Thoracic aorta (tissue), 2 donors: ENCODE measurements at places on chromosomes 16 and 17.

GRCh38 chr17:5508810-5509209, 22.4 kb downstream of the MIS12 start:
- no peak overlapping the region for H3K4me3 ChIP-seq
- no peak overlapping the region for H3K27ac ChIP-seq
- no peaks in the 10 kb centered on the region for H3K27me3 ChIP-seq
- DNase-seq: no peak
- H3K4me1 ChIP-seq: no peaks in the 10 kb centered on the region

GRCh38 chr17:73401911-73402310, 90.1 kb upstream of the CDC42EP4 start:
- no peak overlapping the region for H3K27ac ChIP-seq
- no peaks in the 10 kb centered on the region for H3K36me3 ChIP-seq
- no peak overlapping the region for H3K4me3 ChIP-seq
- DNase-seq: no peak

GRCh38 chr17:49409066-49409465, 5.6 kb downstream of the PHB1 start:
- no peaks in the 10 kb centered on the region for H3K27me3 ChIP-seq
- peaks cover 7% of the 10 kb centered on the region for H3K4me1 ChIP-seq
- no peak for DNase-seq
- H3K36me3 ChIP-seq: peaks cover 65% of the 10 kb centered on the region

GRCh38 chr17:63498626-63499195, 21.9 kb downstream of the ACE start:
- no peaks in the 10 kb centered on the region for H3K36me3 ChIP-seq
- H3K4me3 ChIP-seq: no peak overlapping the region
- no peaks in the 10 kb centered on the region for H3K4me1 ChIP-seq

- no peaks in the 10 kb centered on the region for H3K27me3 ChIP-seq
- no peak overlapping the region for H3K27ac ChIP-seq
- no peaks in the 10 kb centered on the region for H3K36me3 ChIP-seq
- no peaks in the 10 kb centered on the region for H3K4me1 ChIP-seq
- no peak for DNase-seq
These were observed 85.4 kb downstream of the PPM1E start for GRCh38 chr17:58840820-58841612.

DNA sequence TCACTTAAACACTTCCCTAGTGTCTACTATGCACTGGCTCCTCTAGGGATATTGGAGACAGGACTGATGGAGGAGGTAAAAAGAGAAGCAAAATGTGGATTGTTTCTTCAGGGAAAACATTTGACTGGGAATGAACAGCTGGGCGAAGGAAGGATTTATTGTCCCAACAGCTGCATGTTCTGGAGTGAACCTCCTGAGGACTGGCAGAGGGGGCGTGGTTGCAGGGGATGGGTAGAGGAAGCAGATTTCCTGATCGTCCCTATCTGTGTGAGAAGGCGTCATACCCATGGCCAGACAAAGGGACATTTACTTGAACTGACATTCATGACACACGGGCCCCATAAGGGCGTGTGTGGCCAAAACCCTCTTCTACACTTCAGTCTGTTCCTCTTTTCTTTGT, 321.5 kb downstream of the MAP2K4 start:
- DNase-seq: no peak
- no peak overlapping the region for H3K4me3 ChIP-seq
- H3K27me3 ChIP-seq: no peaks in the 10 kb centered on the region
- H3K4me1 ChIP-seq: no peaks in the 10 kb centered on the region

DNA sequence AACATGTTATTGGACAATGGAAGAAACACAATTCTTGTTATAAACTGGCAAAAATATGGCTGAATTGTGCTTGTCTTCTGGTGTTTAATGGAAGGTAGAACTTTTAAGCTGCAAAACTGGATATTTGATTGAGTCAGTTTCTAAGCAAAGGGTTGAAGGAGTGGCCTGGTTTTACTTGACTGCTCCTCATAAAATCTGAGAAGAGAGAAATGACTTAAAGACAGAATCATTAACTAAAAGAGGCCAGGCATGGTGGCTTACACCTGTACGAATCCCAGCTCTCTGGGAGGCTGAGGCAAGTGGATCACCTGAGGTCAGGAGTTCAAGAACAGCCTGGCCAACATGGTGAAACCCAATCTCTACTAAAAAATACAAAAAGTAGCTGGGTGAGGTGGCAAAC, 770.7 kb downstream of the CDH11 start:
- no peaks in the 10 kb centered on the region for H3K4me1 ChIP-seq
- H3K4me3 ChIP-seq: no peak overlapping the region
- H3K36me3 ChIP-seq: no peaks in the 10 kb centered on the region
- no peaks in the 10 kb centered on the region for H3K27me3 ChIP-seq
- no peak overlapping the region for H3K27ac ChIP-seq
- DNase-seq: no peak

DNA sequence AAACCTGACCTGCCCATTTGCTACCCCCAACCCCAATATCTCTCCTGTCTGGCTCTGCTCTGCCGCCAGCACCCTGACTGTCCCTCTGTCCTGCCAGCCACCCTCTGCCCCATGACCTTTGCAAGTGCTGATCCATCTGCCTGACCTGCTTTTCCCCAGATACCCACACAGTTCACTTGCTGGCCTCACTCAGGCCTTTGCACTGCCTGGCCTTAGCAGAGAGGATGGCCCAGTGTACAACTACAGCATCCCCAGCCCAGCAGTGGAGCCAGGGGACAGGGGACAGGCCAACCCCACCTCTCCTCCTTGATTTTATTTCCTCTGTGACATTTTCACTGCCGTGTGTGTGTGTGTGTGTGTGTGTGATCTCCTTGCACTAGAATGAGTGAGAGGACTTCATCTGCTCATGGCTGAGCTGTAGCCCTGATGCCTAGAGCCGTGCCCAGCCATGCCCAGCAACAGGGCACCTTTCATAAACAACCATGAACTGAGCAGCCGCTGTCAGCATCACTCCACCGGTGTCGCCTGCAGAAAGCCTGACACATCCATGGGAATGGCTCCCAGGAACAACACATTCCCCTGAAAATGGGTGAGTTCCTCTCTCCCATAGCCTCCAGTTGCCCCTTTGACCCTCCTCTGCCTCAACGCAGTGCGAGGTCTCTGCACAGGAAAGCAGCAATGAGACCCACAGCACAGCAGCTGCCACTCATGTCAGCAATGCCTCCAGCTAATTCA, 36.0 kb upstream of the RBFOX3 start:
- H3K36me3 ChIP-seq: no peaks in the 10 kb centered on the region

- H3K36me3 ChIP-seq: no peaks in the 10 kb centered on the region
- H3K27ac ChIP-seq: no peak overlapping the region
- H3K27me3 ChIP-seq: no peaks in the 10 kb centered on the region
- H3K4me3 ChIP-seq: no peak overlapping the region
These were observed 922.8 kb upstream of the EEF2KMT start for GRCh38 chr16:6020162-6020985.

DNA sequence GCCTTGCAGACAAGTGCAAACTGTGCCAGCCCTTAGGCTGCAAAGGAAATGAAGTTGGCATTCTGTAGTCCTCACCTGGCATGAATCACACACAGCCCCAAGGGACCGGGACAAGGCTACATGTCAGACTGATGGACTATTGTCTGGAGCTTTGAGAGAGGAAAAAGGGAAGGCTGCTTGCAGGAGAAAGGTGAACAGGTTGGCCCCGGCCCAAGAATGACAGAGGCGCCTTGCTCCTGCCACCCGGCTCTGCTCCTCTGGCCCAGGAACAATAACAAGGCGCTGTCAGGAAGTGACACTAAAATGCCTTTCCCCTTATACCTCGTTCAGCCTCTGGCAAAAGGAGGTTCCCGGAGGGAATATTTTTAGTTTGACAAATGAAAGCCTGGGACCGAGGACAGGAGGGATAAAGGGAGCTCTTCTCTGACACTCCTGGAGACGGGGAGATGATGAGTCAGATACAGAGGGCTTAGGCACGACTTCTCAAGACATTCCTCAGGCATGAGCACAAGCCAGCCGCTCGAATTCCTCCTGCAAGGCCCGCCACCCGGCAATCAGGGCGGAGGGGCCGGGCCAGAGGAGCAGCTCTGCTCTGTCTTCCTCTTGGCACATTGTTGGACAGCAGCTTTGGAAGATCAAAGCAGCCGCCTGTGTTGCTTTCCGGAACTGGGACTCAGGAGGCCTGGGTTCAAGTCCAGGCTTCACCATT, 105.8 kb downstream of the NOG start:
- no peaks in the 10 kb centered on the region for H3K27me3 ChIP-seq
- peaks cover 21% of the 10 kb centered on the region for H3K4me1 ChIP-seq
- peak; percentile 6 for DNase-seq
- H3K27ac ChIP-seq: peak overlapping the region; percentile 5
- no peaks in the 10 kb centered on the region for H3K36me3 ChIP-seq

GRCh38 chr17:900336-900934, 79.1 kb downstream of the NXN start:
- no peak for DNase-seq
- no peak overlapping the region for H3K27ac ChIP-seq
- H3K4me1 ChIP-seq: peaks cover 51% of the 10 kb centered on the region
- no peak overlapping the region for H3K4me3 ChIP-seq
- no peaks in the 10 kb centered on the region for H3K36me3 ChIP-seq

- H3K4me1 ChIP-seq: no peaks in the 10 kb centered on the region
These were observed 26.9 kb upstream of the SUPT4H1 start for GRCh38 chr17:58378733-58379510.

DNA sequence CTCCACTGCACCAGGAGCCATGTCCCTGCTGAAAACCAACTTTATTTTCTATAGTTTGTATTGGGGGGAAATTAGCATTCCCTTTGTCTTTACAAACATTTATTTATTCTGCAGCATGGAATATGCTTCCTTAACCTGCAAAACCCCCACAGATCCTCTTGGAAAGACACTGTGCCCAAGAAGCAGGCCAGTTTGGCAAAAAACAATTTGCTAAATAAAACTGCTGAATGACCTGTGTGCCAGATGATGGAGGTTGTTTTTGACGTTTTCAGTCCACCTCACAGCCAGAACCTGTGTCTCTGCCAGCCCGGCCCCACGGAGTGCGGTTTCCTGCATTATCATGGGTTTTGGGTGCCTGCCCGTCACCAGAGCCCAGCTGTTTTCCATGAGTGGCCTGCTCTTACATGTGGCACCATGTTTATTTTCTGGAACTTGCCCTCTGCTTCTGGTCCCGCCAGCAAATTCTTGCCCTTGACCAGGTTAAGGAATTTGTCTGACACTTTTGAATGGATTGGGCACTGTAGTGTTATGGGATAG, 26.4 kb downstream of the ORC6 start:
- H3K4me3 ChIP-seq: no peak overlapping the region
- no peaks in the 10 kb centered on the region for H3K36me3 ChIP-seq
- DNase-seq: no peak
- H3K4me1 ChIP-seq: no peaks in the 10 kb centered on the region
- H3K27me3 ChIP-seq: no peaks in the 10 kb centered on the region

DNA sequence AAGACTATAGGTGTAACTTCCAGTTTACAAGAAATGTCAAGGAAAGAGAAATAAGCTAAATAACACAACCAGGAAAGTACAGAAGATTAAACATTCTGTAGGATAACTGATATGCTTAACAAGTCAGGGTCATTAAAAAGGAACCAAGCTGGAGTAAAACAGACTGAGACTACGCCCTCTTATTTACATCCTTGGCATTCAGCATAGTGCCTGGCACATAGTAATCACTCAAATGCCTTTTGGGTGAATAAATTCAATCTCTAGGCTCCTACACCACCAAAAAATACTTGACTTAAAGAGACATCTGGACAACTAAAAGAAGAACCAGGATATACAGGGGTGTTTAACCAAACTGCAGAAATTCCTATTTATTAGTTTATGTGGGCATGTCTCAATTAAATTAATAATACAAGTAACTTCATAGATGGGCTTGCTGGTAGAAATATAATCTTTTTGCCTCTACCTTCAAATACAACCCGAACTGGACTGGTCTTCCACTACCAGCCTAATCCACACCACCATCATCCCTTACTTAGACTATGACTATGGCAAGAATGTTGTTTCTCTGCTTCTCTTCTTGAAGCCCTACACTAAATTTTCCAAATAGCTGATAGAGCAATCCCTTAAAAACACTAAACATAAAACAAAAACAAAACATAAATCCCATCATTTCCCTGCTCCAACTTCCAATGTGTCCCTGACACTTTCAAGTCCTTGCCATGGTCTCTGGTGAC, 47.7 kb upstream of the ULK2 start:
- H3K4me3 ChIP-seq: no peak overlapping the region
- no peaks in the 10 kb centered on the region for H3K27me3 ChIP-seq
- DNase-seq: no peak

- H3K27ac ChIP-seq: no peak overlapping the region
- H3K36me3 ChIP-seq: no peaks in the 10 kb centered on the region
- H3K27me3 ChIP-seq: no peaks in the 10 kb centered on the region
- no peaks in the 10 kb centered on the region for H3K4me1 ChIP-seq
- no peak for DNase-seq
These were observed 645.1 kb downstream of the CDH8 start for GRCh38 chr16:61390965-61391637.

- no peak overlapping the region for H3K27ac ChIP-seq
- H3K36me3 ChIP-seq: no peaks in the 10 kb centered on the region
- H3K4me3 ChIP-seq: no peak overlapping the region
These were observed 58.7 kb downstream of the ANKRD11 start for GRCh38 chr16:89431630-89432029.

DNA sequence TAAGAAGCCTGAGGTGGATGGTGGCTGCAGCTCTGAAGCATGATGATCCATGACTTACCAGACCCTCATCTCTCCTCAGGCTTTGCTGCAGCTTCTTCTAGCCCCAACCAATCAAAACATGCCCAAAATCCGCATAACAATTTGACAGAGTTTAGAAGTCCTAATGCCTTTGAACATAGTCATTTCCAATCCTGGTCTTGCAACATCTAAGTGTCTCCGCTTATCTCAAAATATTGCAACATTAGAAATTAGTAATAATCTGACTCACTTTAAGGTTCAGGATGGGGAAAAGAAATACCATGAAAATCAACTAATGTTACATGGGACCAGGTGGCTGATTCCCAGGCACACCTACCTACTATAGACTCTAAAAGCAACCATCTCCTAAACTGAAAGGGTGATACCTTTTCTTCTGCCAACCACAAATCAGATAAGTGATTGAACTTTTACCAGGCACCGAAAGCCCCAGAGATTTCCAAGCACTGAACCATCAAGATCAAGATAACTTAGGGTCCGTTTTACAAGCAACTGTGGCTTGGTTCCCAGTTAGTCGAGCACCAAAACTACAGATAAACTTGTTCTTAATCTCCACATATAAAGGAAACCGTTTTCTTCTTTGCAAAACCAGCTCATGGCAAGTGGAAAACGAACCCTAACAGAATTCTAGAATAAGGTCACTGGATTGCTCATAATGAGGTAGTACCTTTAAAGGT, 14.0 kb downstream of the ERN1 start:
- peaks cover 17% of the 10 kb centered on the region for H3K4me1 ChIP-seq
- no peak overlapping the region for H3K27ac ChIP-seq
- H3K36me3 ChIP-seq: no peaks in the 10 kb centered on the region
